ENCODE measurements at places on chromosomes 11 and 22.

DNA sequence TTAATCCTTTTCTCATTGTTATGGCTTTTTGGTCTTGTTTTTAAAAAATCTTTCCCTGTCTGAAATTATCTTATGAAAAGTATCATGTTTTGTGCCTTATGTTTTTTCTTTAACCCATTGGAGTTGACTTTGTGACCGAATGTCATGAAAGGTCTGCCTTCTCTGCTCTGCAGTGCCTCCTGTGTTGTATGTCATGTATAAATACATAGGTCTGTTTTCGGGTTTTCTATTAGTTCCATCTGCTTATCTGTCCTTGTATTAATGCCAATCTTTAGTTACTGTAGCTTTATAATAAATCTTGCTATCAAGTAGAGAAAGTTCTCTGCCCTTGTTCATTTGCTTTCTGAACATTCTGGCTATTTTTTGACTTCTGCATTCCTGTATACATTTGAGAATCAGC lies 73.0 kb downstream of the ZBTB44 start:
- no peak for DNase-seq

- DNase-seq = peak; percentile 33
Measured at GRCh38 chr11:44775985-44776446, 49.3 kb downstream of the TSPAN18 start.

DNA sequence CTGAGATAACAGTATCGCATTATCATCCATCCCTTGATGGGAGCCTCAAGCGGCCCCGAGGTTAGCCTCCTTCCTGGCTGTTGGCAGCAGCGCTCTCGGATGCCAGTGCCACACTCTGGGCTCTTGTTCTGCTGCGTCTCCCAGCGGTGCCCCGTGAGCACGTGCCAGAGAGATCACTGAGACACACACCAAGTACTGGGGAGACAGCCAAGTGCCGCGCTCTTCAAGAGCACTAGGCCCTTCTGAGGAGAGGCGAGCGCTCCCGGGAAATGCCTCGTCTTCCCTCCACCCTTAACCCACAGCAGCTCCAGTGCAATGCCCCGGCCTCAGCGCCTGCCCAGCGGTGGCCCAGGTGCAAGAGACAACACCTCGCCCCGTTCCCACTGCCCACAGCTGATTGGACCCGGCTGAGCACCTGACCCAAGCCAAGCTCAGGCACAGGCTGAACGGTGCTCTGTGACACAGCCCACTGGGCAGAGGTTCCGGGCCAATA lies 248.3 kb upstream of the NARS2 start:
- peak; percentile 25 for DNase-seq

- no peak for DNase-seq
Measured at GRCh38 chr22:37310075-37310606, 27.8 kb downstream of the CYTH4 start.

GRCh38 chr11:126423743-126424142 lies 68.3 kb downstream of the ST3GAL4 start:
- DNase-seq = no peak

DNA sequence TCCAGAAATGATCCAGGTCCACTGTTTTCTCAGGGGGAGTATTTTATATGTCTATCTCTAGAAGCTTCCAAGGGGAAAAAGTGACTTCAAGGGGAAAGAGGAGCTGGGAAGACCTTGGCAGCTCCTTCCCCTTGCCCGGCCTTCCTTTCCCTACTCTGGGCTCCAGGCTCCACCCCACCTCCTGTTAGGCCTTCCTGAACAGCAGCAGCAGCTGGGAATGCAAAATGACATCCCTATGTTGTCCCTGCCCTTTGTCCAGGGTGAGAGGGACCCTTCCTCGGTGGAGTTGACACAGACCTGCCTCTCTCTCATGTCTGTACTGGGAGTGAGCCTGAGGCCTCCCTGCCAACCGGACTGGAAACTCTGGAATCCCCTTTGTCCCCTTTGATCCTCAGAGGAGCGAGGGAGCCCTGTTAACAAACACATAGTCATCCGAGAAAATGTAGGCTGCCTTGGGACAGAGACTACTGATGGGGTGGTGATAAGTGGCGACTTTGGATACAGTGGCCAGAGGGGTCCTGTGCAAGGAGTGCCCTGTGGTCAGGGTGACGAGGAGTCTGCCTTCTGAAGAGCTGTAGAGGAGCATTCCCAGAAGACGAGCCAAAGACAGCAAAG lies 9.0 kb upstream of the MALAT1 start:
- no peak for DNase-seq

DNA sequence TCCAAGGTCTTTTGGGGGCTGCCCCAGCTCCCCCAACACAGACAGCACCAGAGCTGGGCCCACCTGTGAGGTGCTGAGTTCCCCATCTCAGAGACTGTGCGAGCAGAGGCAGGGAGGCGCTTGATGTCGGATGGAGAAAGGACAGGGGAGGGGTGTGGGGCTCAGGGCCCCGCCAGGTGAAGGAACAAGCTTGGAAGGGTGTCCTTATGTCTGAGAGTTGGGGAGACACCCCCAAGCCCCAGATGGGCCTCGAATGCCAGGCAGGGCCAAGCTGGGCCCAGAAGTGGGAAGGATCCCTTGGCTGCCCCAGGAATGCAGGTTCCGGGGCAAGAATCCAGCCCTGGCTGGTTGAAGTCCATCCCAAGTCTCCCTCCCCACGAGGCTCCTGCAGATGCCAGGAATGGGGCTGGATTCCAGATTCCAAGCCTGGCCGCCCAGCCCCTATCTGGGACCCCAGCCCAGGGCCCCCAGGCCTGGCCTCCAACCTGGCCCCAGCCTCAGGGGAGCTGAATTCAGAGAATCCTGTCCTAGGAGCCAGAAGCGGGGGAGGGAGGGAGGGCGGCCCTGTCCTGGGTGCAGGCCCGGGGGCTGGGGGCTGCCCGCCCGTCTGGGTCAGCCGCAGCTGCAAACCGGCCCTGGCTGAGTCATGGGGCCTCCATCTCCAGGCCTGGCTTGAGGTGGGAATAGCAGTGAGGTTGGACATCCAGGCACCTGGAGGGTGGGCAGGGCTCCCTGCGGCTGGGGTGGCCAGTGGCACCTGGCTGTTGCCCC lies 50.9 kb downstream of the CDKN1C start:
- DNase-seq = no peak

DNA sequence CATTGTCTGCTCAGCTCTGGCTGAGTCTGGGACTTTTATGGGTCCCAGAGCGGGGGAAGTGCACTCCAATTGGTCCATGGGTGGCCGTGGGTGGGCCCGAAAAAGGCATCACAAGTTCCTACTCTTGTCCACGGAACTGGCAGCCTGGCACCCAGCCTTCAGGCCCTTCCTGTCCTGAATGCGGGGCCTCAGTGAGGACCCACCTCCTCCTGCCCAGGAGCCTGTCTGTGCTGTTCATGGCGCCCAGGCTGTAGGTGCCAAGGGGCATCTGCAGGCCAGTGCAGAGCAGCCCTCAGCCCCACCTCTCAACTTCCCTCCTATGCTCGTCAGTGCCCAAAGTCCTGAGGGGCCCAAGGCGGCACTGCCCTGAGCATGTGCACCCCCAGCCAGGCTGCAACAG lies 411.7 kb upstream of the KIRREL3 start:
- no peak for DNase-seq

GRCh38 chr11:121777056-121777455 lies 324.3 kb upstream of the SORL1-AS1 start:
- no peak for DNase-seq

DNA sequence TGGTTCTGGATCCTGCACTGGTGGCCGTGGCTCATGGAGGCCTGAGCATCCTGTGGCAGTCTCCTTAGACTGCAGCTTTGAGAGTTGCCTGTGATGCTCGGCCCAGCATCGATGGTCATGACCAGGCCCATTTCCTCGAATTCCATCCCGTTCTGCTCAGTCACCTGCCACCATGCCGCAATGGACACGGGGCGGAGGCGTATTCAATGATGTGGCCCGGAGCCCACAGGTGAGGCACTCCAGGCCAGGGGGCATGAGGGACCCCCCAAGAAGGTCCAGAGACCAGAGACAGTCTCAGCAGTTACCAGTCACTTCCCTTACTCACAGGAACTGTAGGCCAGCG lies 53.6 kb downstream of the SHANK2 start:
- no peak for DNase-seq

- no peak for DNase-seq
Measured at GRCh38 chr22:28187612-28188011, 268.6 kb upstream of the PITPNB start.

DNA sequence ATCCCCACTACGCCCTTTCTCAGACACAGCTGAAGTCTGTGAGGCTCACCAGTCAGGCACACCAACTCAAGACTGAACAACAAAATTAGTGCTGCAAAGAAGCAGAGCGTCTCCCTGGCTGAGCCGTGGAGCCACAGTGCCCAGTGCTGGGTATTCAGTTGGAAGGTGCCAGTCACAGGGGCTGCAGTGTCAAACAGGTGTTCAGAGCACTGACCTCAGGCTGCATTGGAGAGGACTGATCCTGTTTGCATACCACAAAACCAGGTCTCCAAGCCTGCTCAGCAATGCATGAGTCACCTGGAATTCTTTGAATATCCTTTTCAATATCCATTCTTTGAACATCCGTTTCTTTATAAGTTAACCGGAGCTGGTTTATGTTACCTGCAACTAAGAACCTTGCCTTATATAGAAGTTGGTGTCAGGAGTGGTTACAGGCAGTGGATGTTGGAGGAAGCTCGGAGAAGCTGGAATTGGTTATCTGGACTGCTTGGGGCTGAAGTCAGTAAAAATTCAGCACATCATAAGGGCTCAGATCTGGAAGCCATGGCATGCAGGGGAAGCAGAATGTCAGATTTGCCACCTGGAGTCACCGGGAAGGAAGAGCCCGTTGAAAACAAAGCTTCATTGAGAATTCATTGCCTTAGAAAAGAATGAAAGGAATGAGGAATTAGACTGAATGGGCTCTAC lies 30.3 kb downstream of the PDGFB start:
- no peak for DNase-seq

GRCh38 chr22:38751422-38752346 lies 4.1 kb downstream of the SUN2 start:
- peak; percentile 41 for DNase-seq

GRCh38 chr22:42799461-42800405 lies 57.3 kb downstream of the ARFGAP3 start:
- no peak for DNase-seq

GRCh38 chr11:10042699-10043098 lies 251.3 kb downstream of the SBF2 start:
- DNase-seq = no peak

DNA sequence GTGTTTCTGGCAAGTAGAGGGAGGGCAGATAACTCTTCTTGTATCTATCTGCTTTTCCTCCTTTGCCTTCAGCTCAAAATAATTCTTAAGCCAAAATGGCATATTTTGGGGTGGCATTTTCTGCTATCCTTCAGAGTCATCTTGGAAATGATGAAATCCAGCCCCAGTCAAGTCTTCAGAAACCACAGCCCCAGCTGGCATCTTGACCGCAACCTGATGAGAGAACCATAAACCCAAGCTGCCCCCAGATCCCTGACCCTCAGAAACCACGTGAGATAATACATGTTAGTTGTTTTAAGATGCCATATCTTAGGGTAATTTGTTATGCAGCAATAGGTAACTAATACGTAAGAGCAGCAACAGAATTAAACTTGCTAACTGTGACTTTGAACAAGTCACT lies 15.1 kb upstream of the PAMR1 start:
- no peak for DNase-seq

DNA sequence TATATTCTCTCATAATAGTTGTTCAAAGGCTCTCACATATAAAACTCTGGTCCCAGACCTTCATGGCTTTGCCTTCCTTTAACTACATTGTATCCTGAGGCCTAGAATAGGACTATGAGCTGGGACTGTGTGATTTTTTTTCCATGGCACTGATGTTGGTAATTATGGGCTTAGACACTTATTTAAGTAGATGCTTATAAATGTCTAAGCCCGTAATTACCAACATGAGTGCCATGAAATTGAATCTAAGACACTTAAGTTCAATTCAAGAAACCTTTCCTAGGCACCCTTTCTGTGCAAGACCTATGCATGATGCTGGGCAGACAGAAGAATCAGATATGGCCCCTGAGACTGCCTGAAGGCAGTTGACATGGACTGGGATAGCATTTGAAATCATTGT lies 63.0 kb downstream of the P4HA3 start:
- no peak for DNase-seq

DNA sequence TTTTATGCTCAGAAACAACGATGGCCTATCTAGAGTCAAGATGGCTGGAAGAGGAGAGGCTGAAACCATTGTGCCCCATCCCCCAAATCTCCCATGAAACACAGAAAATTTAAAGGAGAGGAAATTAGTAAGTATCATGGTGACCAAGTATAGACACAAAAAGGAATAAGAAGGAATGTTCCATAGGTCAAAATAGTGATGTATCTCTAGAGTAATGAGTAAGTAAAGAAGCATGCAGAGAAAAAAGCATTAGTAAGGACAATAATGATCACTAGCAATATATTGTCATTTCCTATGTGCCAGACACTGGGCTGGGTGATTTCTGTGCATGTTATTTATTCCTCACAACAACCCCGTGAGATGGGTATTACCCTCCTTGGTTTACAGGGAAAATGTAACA lies 2.6 kb upstream of the SLC22A24 start:
- no peak for DNase-seq

GRCh38 chr11:67392183-67392715 lies 463 bp downstream of the RAD9A start:
- no peak for DNase-seq

DNA sequence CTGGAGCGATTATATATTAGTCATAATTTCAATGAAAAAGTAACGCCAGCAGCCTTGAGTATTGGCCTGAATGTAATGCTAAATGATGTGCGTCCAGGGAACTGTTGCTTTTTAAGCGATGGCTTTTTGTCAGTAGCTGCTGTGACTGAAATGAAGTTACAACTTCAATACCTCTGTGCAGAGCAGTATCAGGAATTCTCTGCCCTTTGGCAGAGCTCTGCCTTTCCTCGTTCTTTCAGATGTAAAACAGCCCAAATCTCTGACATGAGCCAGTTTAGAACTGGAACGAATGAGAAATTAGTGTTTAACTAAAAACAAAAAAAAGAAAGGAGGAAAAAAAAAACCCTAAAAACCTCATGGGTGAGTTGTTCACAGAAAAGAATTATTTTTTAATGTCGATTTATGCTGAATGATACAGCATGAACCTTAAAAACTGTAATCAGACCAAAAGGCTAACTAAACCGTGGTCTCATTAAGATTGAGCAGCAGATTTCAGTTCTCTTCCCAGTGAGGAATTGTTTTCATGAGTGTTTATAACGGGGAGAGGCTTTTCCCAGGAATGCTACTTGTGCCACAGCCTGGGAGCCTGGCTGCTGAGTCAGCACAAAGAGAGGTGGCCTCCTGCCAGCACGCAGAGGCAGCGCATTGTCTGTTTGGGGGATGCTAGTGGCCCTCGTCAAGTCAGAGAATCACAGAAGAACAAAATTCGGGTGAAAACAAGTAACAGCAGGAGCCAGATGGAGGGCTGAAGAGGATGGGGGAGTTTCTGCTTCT lies 146.2 kb upstream of the RASSF10 start:
- DNase-seq = peak; percentile 26

DNA sequence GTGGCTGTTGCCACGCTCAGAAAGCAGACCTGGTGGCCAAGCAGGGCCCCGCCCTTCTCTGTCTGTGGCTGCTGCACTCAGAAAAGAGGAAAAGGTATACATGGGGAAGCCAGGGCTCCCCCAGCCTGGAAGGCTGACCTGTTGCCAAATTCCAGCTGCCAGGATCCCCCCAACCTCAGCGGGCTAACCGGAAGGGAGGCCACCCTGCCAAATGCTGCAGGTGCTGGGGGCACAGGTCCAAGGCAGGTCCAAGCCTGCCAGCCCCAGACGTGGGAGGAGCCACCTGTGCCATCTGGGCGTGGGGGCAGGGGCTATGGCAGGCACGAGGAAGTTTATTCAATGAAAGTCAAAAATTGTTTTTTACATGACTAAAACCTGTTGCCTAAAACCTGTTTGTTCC lies 2.6 kb downstream of the NPTXR start:
- DNase-seq = no peak

- no peak for DNase-seq
Measured at GRCh38 chr11:8937159-8937558, 4.4 kb upstream of the C11orf16 start.
